ENCODE measurements at places on chromosomes 12 and 14. TPM values are rescaled to one million over a fixed set of nuclear protein-coding genes. Genes with fewer than 3 reads are reported as not detected.

CCDC60 gene
- total RNA-seq, result not detected

MYH6 gene
- total RNA-seq, result 0.16 TPM

RFX4 gene
- not detected for total RNA-seq

THTPA gene
- 8.3 TPM for total RNA-seq

PSMA3 gene
- total RNA-seq, result 342 TPM

SDR9C7 gene
- total RNA-seq, result not detected

NAV3 gene
- total RNA-seq, result not detected

SLCO1A2 gene
- not detected for total RNA-seq

TSPAN8 gene
- not detected for total RNA-seq

RTL1 gene
- total RNA-seq, result not detected

FAM186B gene
- total RNA-seq, result 0.07 TPM

RERGL gene
- total RNA-seq, result not detected

HSPB8 gene
- not detected for total RNA-seq

CLMN gene
- 1.5 TPM for total RNA-seq

IFI27 gene
- total RNA-seq, result 3.1 TPM

KRT71 gene
- not detected for total RNA-seq

GRIN2B gene
- total RNA-seq, result not detected

RAD51AP1 gene
- total RNA-seq, result 44.6 TPM

RHOJ gene
- not detected for total RNA-seq

ADAM21 gene
- 0.11 TPM for total RNA-seq

KCNH3 gene
- total RNA-seq, result 2.4 TPM

TBX3 gene
- total RNA-seq, result not detected

APOF gene
- total RNA-seq, result not detected

CD69 gene
- 97.9 TPM for total RNA-seq

PRIM1 gene
- total RNA-seq, result 81.3 TPM

KICS2 gene
- 16.6 TPM for total RNA-seq

LBHD2 gene
- not detected for total RNA-seq

NXPH4 gene
- total RNA-seq, result 0.51 TPM

TMEM263 gene
- total RNA-seq, result 38.9 TPM

RPGRIP1 gene
- total RNA-seq, result 0.21 TPM

PLA2G1B gene
- 0.51 TPM for total RNA-seq

CFAP251 gene
- 0.65 TPM for total RNA-seq

SLC25A47 gene
- not detected for total RNA-seq

RNF34 gene
- 64.2 TPM for total RNA-seq

CBLN3 gene
- total RNA-seq, result 11.6 TPM

ANO2 gene
- total RNA-seq, result not detected

TROAP gene
- total RNA-seq, result 84.3 TPM

FGF23 gene
- total RNA-seq, result not detected

P2RX2 gene
- total RNA-seq, result not detected

JAG2 gene
- 3.2 TPM for total RNA-seq

ABCC9 gene
- not detected for total RNA-seq

CIDEB gene
- total RNA-seq, result 11.1 TPM

EFS gene
- total RNA-seq, result not detected

TNFAIP2 gene
- total RNA-seq, result 1.7 TPM

SPTB gene
- total RNA-seq, result 0.60 TPM

KRT72 gene
- total RNA-seq, result 3.2 TPM

NOVA1 gene
- total RNA-seq, result 0.35 TPM

HHIPL1 gene
- 0.07 TPM for total RNA-seq

KLRC2 gene
- total RNA-seq, result not detected

SLC7A7 gene
- total RNA-seq, result 0.50 TPM

CLEC4C gene
- total RNA-seq, result not detected

GPR84 gene
- total RNA-seq, result 1.7 TPM

Data from activated CD4-positive, alpha-beta T cell treated with anti-CD3 and anti-CD28 coated beads for 36 hours (primary cell).